ENCODE measurements at places on chromosomes 6 and 20. TPM values are rescaled to one million over a fixed set of nuclear protein-coding genes. Genes with fewer than 3 reads are reported as not detected.

DNA sequence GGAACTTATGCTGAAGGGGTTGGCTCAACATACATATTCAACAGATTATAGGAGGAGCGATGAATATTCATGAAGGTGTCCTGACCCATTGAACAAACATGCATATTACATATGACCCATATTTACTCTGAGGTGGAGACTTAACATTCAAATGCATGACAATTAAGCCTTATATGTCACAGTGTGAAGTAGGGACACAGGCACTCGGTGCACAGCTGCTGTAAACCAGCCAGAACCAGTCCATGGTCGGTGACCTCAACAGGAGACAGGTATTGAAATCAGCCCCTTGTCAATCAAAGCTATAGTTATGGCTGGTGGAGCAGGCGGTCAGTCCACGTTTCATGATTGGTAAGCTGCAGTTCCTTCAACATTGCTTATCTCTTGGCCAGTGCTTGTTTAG, 347.3 kb downstream of the THBS2 start:
- DNase-seq = no peak

DNA sequence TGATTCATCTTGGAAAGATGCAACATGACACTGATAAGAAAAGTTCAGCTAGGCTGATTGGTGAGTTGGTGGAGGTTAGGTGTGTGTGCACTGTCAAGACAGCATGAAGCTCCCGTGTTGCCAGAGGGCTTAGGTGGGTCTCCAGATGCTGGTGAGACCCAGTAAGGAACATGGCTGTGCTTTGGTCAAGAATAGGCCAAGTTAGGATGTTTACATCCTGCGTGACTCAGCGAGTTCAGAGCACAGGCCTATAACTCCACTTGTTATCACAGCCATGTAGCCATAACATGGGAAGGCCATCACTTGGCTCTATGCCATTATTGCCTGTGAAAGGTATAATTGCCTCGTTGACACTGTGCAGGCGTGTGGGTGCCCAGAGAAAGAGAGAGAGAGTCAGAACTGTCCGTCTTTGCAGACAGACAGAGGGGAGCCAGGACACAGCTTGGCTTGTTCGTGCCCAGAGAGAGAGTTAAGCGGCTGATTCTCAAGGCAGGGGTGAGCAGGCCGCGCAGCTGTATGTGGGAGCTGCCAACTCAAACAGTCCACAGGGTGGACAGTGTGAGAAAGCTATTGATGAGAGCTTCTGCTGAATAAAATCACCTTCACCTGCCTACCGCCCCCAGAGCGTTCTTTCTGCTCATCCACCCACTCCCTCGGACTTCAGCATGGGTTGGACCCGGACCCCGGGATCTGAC, 43.5 kb downstream of the OR2B6 start:
- DNase-seq = no peak

VSX1 gene
- total RNA-seq = not detected

DNA sequence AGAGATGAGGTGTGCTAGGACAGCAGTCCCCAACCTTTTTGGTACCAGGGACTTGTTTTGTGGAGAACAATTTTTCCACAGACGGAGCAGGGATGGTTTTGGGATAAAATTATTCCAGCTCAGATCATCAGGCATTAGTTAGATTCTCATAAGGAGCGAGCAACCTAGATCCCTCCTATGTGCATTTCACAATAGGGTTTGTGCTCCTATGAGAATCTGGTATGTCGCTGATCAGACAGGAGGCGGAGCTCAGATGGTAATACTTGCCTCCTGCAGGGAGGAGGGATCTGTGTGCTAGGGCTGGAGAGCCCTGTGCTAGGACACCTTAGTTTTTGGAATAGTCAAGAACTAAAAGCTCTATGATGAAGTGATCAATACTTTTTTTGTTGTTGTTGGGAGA, 2.5 kb downstream of the SMIM13 start:
- DNase-seq = peak; percentile 33

DNA sequence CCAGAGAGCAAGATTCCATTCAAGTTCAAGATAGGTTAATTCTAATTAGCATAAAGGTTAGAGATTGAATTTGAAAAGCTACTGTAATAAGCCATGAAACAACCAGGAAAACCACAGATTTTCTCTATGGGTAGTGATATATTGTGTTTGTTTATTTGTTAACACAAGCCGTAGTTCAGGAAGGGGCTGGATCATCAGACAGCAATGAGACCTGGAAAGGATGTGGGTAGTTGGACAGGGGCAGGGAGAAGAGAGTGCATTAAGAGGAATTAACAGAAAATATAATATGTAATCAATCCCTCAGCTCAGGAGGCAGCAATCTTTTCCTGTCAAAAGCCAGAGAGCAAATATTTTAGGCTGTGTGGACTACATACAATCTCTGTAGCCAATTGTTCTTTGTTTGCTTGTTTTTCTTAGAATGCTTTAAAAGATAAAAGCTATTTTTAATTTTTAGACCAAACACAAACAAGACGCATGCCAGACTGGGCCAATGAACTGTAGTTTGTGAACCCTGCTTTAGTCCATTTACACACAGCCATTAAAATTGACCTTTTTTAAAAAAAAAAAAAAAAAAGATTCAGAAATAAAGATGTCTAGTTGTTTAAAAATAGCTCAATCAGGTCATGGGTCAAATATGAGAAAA, 398.7 kb upstream of the MARCKS start:
- DNase-seq = no peak

GRCh38 chr6:22394691-22395090, 97.9 kb upstream of the PRL start:
- no peak for DNase-seq

PCK1 gene
- not detected for total RNA-seq

DNA sequence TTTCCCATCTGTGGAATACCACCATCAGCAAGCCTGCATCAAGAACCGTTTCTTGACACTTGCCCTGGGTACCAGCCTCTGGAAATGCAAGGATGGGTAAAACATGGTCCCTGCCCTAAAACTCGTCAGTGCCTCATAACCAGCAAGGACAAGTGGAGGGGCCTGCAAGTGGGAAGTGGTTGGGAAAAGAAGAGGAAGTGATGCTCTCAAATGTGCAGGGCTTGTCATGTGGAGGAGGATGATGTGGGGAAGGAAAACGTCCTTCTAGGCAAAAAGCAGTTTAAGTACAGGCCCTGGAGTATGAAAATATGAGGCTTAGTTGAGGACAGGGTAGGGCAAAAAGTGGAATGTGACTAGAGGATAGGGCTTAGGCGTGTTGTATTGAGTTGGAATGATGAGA, 19.0 kb downstream of the RREB1 start:
- DNase-seq = no peak

EYA4 gene
- total RNA-seq = not detected

- no peak for DNase-seq
These were observed 46.6 kb downstream of the ZMYND8 start for GRCh38 chr20:47309806-47310426.

DNA sequence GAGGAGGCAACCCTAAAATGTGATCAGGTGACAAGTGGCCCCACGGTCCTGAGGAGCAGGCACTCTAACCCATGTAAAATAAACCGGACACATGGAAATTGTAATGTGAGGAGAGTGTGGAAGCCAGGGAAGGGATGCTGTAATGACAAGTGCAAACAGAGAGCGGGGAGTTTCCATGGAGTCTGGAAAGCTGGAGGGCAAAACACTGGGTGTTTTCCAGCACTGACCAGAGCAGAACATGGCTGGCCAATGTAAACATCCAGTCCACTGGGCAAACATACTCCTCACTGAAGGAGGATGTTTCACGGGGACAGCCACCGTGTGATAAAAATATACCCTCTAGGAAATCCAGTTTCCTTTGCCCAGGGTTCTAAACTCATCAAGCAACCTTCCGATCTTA, 219.0 kb upstream of the JARID2 start:
- DNase-seq = no peak

- peak; percentile 66 for DNase-seq
These were observed 94.0 kb upstream of the NHSL1 start for GRCh38 chr6:138593124-138593877.

RIMS1 gene
- total RNA-seq = not detected

GRCh38 chr6:1850840-1851157, 241.1 kb downstream of the FOXC1 start:
- DNase-seq = no peak

DNA sequence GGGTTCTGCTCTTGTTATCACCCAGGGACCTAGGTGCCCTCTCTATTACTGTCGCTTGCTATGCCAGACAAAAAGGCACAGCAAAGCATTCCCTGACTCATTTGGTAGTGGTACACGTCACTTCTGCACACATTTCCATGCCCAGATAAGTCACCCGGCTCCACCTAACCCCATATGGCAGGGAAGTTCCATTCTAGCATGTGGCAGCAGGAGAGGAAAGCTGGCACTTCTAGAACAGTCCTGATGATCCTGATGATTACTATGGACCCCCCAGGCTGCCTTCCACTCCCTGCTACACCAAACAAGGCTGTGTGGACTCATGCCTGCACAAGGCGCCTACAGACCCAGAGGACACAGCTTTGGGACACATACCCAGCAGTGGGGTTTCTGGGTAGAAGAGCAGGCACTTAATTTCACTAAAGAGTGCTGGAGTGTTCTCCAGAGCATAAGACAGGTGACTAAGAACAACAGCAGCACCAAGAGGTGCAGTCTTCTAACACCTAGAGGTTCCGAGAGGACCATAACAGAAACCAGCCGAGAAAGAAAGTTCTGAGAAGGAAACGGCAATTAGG, 53.5 kb upstream of the NELFCD start:
- no peak for DNase-seq

- no peak for DNase-seq
These were observed 245.2 kb downstream of the ADGRB3 start for GRCh38 chr6:68880050-68880813.

ECT2L gene
- total RNA-seq = not detected

- no peak for DNase-seq
These were observed 1216.2 kb upstream of the CITED2 start for GRCh38 chr6:140590641-140591040.

AKAP7 gene
- 4.0 TPM for total RNA-seq

DYNLT2 gene
- total RNA-seq = 2.1 TPM

GRCh38 chr20:53917145-53918019, 153.0 kb downstream of the BCAS1 start:
- no peak for DNase-seq

KIAA1755 gene
- not detected for total RNA-seq

GRCh38 chr6:137473598-137473997, 20.6 kb downstream of the OLIG3 start:
- DNase-seq = no peak

DNA sequence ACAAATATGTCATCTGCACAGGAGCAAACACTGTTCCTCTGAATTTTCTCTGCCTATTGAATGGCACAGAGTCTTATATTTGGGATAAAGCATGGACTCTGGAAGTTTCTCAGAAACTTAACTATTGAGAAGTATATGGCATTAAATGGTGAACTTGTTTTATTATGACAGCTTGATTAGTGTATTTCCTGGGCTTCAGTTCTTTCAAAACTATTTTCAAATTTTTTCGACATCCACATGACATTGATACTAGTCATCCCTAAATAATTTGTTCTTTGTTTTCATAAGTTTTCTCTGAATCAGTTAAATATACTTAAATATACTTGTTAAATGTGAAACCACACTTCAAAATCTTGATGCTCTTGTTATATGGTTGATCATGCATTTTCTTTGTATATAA, 144.0 kb upstream of the TSHZ2 start:
- DNase-seq = no peak

GRCh38 chr6:47489995-47490394, 12.4 kb downstream of the CD2AP start:
- DNase-seq = no peak

MAK gene
- total RNA-seq = 1.1 TPM

GRCh38 chr6:98825600-98826230, 8.7 kb upstream of the POU3F2 start:
- DNase-seq = no peak

GRCh38 chr20:991850-992249, 10.3 kb downstream of the RSPO4 start:
- DNase-seq = peak; percentile 30

DNA sequence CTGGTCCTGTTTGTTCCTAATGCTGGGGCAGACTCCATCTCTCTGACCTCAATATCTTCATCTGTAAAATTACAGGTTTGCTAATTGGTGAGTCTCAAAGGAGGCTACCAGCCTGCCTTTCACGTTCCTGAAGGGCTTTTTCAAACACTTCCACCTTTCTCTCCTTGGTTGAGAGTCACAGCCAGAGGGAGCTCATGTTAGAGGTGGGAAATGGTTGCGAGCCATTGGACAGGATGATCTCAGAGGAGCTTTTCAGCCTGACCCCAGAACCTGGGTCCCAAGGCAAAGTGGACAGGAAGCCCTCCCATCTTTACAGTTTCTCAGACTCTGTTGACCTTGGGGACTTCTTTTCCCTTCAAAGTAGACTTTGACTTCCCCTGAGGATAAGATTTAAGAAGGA, 37.6 kb downstream of the NDUFAF5 start:
- no peak for DNase-seq

DNA sequence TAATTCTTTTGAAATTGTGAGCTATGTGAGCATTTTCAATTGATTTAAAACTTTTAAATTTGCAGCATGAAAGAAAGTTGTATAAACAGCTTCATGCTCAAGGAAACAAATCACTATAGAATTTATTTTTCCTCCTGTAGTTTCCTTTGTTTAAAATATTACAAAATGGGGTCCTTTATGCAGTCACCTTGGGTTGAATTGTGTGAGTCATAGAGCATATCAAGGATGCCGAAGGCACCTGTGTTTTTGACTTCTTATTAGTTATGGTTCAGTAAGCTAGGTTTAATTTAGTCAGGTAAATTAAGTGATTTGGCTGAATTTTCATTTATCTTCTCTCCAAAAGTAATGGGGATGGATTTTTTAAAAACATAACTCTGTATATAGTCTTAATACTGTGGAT, 96.8 kb downstream of the BCKDHB start:
- no peak for DNase-seq

NNAT gene
- not detected for total RNA-seq

- no peak for DNase-seq
These were observed at the start of gene TNNC2 for GRCh38 chr20:45827030-45827652. TNNC2 (minus strand) TSS chr20:45827312; CDS start chr20:45827248, 64 bp downstream.

DNA sequence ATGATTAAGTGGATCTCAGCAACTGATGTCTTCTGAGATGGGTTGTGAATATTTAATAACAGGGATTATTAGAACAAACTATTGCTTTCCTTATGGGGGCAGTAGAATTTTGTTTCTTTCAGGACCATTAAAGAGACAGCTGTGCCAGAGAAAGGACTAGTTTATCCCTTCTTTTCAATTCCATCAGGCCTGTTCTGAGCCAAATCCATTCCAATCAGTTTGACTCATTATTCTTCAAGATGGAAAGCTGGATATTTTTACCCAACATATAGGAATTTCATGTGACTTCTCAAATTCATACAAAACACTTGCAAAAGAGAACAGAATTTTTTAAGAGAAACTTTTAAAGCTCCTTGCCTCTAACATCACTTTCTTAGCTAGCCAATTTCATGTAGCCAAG, 722.0 kb upstream of the FLRT3 start:
- no peak for DNase-seq

DNA sequence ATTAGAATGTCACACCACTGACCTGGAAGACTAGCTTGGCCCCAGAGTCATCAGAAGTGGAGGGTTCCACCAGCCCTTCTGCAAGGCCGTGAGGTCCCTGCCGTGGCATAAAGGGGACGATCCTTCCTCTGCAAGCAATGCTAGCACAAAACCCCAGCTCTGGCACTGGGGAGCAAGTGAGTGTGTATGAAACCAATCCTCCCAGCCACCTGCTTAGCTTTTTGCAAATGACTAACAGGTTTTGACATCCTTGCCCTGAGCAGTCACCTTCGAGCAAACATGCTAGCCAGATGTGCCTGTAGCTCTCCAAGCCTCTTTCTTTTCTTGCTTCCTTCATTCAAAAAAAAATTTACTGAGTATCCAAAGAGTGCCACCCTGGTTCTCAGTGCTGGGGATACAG, 8.6 kb downstream of the SULF2 start:
- DNase-seq = no peak

C6orf15 gene
- not detected for total RNA-seq

GRCh38 chr6:12403947-12404647, 113.9 kb downstream of the EDN1 start:
- no peak for DNase-seq
